ENCODE measurements at places on chromosomes 1 and 21. TPM values are rescaled to one million over a fixed set of nuclear protein-coding genes. Genes with fewer than 3 reads are reported as not detected.
A peak's percentile ranks its signal among the peaks of the same experiment; 100 is the strongest.

- DNase-seq: no peak
Observed at GRCh38 chr1:198495631-198496030, 44.8 kb downstream of the ATP6V1G3 start.

DNA sequence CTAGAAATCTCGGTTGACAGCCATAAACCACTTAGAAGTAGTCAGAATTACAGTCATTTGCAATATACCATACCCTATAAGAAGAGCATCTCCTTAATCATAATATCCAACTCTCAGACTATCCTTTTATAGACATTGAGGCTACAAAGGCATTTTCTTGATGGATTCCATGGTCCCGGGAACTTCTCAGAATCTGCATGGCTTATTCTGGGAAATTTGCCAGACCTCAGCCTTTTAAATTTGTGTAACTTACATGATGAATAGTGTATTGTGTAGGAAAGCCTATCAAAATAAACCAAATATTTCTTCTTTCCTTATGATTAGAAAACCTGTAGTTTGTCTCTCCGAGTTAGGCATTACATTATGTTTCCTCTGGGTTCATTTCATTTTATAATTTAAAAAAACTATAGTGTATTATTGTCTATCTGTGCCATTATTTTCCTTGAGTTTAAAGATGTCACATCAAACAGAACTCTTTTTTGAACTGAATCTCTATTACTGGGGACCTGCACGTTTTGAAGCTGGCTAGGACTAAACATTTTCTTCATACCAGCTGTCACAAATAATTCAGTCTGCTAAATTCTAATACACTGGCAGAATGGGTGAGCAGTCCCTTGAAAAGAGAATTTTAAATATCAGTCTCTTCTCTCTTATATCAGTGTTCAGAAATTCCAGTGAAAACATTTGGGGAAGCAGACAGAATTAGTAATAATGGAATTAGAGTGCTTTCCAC, 102.9 kb downstream of the GABPA start:
- DNase-seq: peak; percentile 34

GRCh38 chr1:15186846-15187151, 33.3 kb downstream of the TMEM51 start:
- no peak for DNase-seq

GRCh38 chr1:99850459-99851291, 514 bp downstream of the AGL start:
- no peak for DNase-seq

The MSH4 gene
- total RNA-seq: 0.34 TPM

DNA sequence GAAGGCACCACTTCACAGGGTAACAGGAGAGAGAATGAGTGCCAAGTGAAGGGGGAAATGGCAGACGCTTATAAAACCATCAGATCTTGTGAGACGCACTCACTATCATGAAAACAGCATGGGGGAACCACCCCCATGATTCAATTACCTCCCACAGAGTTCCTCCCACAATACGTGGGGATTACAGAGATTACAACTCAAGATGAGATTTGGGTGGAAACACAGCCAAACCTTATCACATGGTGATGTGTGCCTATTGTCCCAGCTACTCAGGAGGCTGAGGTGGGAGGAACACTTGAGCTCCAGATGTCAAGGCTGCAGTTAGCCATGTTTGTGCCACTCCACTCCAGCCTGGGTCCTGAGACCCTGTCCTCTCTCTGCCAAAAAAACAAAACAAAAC, 56.0 kb upstream of the DSCAM start:
- no peak for DNase-seq

- DNase-seq: no peak
Observed at GRCh38 chr21:33266789-33267135, 595 bp downstream of the IL10RB start.

- no peak for DNase-seq
Observed at GRCh38 chr1:87180682-87181081, 148.0 kb upstream of the LMO4 start.

- DNase-seq: peak; percentile 58
Observed at GRCh38 chr1:22142315-22143064, 407 bp downstream of the WNT4 start.

GRCh38 chr21:41768437-41769042, 1.7 kb upstream of the RIPK4 start:
- peak; percentile 43 for DNase-seq

Measured in dermis blood vessel endothelial cell (primary cell).